CD8-positive, alpha-beta memory T cell (primary cell): ENCODE measurements at places on chromosomes 16 and 17. TPM values are rescaled to one million over a fixed set of nuclear protein-coding genes. Genes with fewer than 3 reads are reported as not detected.
A peak's percentile ranks its signal among the peaks of the same experiment; 100 is the strongest.

ITGAD gene
- total RNA-seq, result not detected

TMEM88 gene
- total RNA-seq, result 5.3 TPM

GRAPL gene
- 2.6 TPM for total RNA-seq

DUXB gene
- not detected for total RNA-seq

DNA sequence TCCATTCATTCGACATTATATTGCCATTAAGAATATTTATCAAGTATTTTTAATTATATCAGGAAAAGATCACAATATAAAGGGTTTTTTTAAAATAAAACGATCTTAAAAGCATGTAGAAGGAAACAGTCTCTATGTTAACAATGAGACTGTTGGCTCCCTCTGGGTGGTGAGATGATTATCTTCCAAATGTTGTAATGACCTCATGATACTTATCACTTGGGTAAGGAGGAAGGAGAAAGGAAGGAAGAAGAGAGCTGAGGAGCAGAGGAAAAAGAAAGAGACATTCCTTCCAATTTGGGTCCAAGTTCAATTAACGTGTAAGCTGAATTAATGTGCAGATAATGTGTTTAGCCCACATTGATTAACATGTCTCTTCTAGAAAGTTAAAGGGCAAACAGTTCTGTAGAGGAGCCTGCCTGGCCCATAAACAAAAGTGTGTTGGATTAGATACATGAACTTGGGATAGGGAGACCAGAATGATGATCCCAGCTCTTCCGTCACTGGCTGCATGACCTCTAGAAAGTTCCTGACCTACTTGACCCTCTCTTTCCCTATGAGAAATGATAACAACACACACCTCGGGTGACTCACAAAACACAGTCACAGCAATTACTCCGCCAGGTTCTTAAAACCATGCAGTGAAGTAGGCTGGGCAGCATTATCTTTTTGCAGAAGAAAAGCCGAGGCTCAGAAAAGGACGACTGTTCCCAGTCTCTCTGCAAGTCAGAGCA, 32.0 kb downstream of the PIMREG start:
- no peak for DNase-seq
- no peak overlapping the region for H3K4me3 ChIP-seq

GRCh38 chr17:55272711-55273578, 8.2 kb downstream of the HLF start:
- H3K4me1 ChIP-seq, result no peaks in the 10 kb centered on the region
- H3K27me3 ChIP-seq, result peaks cover under 1% of the 10 kb centered on the region
- H3K27ac ChIP-seq, result no peak overlapping the region

DNA sequence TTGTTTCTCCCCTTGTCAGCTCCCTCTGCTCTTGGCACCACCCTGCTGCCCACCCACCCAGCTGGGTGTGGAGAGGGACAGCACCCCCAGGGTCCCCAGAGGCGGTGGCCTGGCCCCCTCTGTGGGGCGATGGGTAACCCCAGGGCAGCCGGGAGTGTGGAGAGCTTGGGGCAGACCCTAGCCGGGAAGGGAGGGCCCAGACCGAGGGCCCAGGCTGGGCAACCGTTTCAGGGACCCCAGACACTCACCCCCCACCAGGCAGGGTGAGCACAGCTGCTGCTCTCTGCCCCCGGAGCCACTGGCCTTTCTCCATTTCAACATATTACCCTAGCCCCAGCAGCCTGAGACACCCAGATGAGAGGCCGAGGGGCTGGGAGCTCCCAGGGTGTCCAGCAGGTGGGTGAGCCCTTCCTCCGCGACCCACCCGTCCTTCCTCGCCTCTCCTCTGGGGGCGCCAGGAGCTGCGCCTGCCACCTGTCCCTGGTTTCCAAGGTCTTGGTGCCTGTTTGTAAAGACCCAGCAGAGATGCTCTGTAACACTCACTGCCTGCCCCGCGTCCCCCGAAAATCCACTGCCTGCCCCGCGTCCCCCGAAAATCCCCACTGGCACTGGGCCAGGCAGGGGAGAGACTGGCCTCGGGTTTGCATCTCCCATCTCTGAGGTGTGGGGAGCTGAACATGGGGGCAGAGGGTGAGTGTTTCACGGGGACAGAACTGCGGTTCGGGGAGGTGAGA, 45.4 kb downstream of the BAHCC1 start:
- no peak for DNase-seq

GRCh38 chr17:75812096-75813013, 27.7 kb downstream of the UNK start:
- peaks cover 10% of the 10 kb centered on the region for H3K36me3 ChIP-seq
- DNase-seq, result no peak
- H3K4me3 ChIP-seq, result no peak overlapping the region
- no peak overlapping the region for H3K27ac ChIP-seq
- no peaks in the 10 kb centered on the region for H3K4me1 ChIP-seq

GRCh38 chr17:62895320-62896301, 70.4 kb upstream of the TANC2 start:
- H3K27me3 ChIP-seq, result no peaks in the 10 kb centered on the region
- no peak overlapping the region for H3K4me3 ChIP-seq
- no peak for DNase-seq
- H3K36me3 ChIP-seq, result no peaks in the 10 kb centered on the region
- no peaks in the 10 kb centered on the region for H3K4me1 ChIP-seq

- no peak overlapping the region for H3K27ac ChIP-seq
- no peak overlapping the region for H3K4me3 ChIP-seq
- no peaks in the 10 kb centered on the region for H3K4me1 ChIP-seq
- no peak for DNase-seq
- H3K36me3 ChIP-seq, result peaks cover 28% of the 10 kb centered on the region
Measured at GRCh38 chr16:84563786-84564420, 54.0 kb downstream of the COTL1 start.

- no peak overlapping the region for H3K4me3 ChIP-seq
- peaks cover 26% of the 10 kb centered on the region for H3K4me1 ChIP-seq
- peaks cover 39% of the 10 kb centered on the region for H3K36me3 ChIP-seq
- no peak overlapping the region for H3K27ac ChIP-seq
- H3K27me3 ChIP-seq, result no peaks in the 10 kb centered on the region
Measured at GRCh38 chr16:27429981-27430441, 28.0 kb downstream of the IL21R start.

- H3K27ac ChIP-seq, result no peak overlapping the region
- DNase-seq, result no peak
- H3K4me3 ChIP-seq, result no peak overlapping the region
- no peaks in the 10 kb centered on the region for H3K4me1 ChIP-seq
Measured at GRCh38 chr17:4326608-4327007, 39.9 kb downstream of the UBE2G1 start.

GRCh38 chr16:4409081-4409932, 7.1 kb downstream of the CORO7 start:
- peaks cover 84% of the 10 kb centered on the region for H3K36me3 ChIP-seq
- DNase-seq, result peak; percentile 21
- no peak overlapping the region for H3K27ac ChIP-seq
- H3K4me1 ChIP-seq, result peaks cover 31% of the 10 kb centered on the region
- H3K27me3 ChIP-seq, result no peaks in the 10 kb centered on the region
- no peak overlapping the region for H3K4me3 ChIP-seq

GRCh38 chr16:53740476-53740875, 36.5 kb downstream of the FTO start:
- no peak for DNase-seq
- peaks cover 26% of the 10 kb centered on the region for H3K4me1 ChIP-seq
- no peaks in the 10 kb centered on the region for H3K36me3 ChIP-seq
- no peak overlapping the region for H3K27ac ChIP-seq

GRCh38 chr17:66942451-66943264, 21.8 kb upstream of the CACNG4 start:
- no peaks in the 10 kb centered on the region for H3K4me1 ChIP-seq
- H3K4me3 ChIP-seq, result no peak overlapping the region
- no peak overlapping the region for H3K27ac ChIP-seq
- DNase-seq, result no peak
- H3K27me3 ChIP-seq, result peaks cover 15% of the 10 kb centered on the region

GRCh38 chr17:16282522-16282921, 65.5 kb downstream of the PIGL start:
- H3K4me3 ChIP-seq, result no peak overlapping the region
- no peak for DNase-seq
- peaks cover 30% of the 10 kb centered on the region for H3K4me1 ChIP-seq

- no peaks in the 10 kb centered on the region for H3K27me3 ChIP-seq
- DNase-seq, result no peak
- no peaks in the 10 kb centered on the region for H3K4me1 ChIP-seq
- H3K27ac ChIP-seq, result no peak overlapping the region
Measured at GRCh38 chr17:74045608-74046280, 157.7 kb upstream of the RPL38 start.

DNA sequence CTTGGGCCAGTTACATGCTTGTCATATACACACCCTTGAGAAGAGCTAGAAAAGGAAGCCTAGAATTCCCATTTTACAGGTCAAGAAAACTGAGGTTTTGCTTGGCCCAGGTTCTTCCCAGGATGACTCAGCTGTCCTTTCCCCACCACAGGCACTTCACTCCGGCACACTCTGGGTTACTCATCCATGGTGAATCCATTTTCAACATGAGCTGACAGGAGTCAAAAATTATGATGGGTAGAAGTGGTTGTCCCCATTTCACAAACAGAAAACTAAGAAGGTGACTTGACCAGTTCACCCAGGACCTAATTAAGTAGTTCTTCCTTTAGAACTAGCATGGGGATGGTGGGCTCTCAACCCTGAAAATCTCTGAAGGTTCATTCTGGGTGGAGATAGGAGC, 67.2 kb downstream of the USP22 start:
- H3K27ac ChIP-seq, result no peak overlapping the region
- no peaks in the 10 kb centered on the region for H3K27me3 ChIP-seq
- no peaks in the 10 kb centered on the region for H3K4me1 ChIP-seq
- H3K4me3 ChIP-seq, result no peak overlapping the region

DNA sequence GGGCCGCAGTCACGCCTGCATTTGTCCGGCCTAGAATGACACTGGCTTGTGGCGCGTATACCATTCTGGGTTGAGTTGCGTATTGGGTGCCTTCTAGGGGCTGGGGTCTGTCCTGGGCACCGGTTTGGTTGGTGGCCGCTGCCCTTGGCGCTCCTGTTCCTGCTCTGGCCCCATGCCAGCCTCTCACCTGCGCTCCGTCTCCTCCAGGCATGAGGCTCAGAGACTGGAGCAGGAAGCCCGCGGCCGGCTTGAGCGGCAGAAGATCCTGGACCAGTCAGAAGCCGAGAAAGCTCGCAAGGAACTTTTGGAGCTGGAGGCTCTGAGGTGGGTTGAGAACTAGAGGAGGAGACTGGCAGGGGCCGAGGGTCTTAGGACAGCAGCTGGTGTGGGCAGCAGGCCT, 17.4 kb downstream of the CDIPT start:
- H3K4me3 ChIP-seq, result no peak overlapping the region
- no peaks in the 10 kb centered on the region for H3K27me3 ChIP-seq
- peaks cover 17% of the 10 kb centered on the region for H3K36me3 ChIP-seq
- H3K4me1 ChIP-seq, result no peaks in the 10 kb centered on the region
- no peak overlapping the region for H3K27ac ChIP-seq
- DNase-seq, result no peak

DNA sequence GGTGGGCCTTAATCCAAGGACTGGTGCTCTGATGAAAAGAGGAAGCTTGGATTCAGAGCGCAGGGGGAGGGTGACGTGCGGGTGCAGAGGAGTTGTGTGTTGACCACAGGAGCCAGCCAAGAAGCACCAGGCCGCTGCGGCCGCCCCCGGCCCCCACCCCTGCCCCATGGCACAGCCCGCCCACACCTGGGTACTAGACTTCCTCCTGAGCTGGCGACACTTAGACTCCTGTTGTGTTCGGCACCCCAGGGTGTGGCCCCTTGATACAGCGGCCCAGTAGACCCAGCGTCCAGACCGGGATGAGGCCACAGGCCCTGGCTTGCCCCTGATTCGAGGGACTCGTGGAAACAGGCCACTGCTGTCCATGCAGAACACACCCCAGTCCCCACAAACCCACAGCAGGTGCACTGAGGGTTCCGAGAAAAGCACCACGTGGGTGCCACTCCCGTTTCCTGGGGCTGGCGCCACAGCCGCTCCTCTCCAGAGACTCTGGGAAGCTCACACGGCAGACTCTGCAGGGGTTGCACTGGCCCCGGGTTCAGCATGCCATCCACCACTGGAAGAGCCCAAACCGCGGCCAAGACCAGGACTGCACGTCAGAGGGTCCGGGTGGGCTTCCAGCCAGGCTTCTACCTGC, 5.7 kb upstream of the SNAI3 start:
- H3K27ac ChIP-seq, result no peak overlapping the region
- H3K4me3 ChIP-seq, result peak overlapping the region; percentile 61
- no peaks in the 10 kb centered on the region for H3K27me3 ChIP-seq
- DNase-seq, result no peak

- peak overlapping the region; percentile 54 for H3K4me3 ChIP-seq
- H3K27ac ChIP-seq, result peak overlapping the region; percentile 72
- H3K27me3 ChIP-seq, result no peaks in the 10 kb centered on the region
- no peaks in the 10 kb centered on the region for H3K36me3 ChIP-seq
Measured at GRCh38 chr17:40542558-40543411, 22.5 kb downstream of the CCR7 start.

GRCh38 chr16:4868026-4868425, 20.7 kb downstream of the UBN1 start:
- DNase-seq, result no peak
- H3K27me3 ChIP-seq, result no peaks in the 10 kb centered on the region
- H3K27ac ChIP-seq, result no peak overlapping the region
- peaks cover 33% of the 10 kb centered on the region for H3K36me3 ChIP-seq
- H3K4me3 ChIP-seq, result no peak overlapping the region

DNA sequence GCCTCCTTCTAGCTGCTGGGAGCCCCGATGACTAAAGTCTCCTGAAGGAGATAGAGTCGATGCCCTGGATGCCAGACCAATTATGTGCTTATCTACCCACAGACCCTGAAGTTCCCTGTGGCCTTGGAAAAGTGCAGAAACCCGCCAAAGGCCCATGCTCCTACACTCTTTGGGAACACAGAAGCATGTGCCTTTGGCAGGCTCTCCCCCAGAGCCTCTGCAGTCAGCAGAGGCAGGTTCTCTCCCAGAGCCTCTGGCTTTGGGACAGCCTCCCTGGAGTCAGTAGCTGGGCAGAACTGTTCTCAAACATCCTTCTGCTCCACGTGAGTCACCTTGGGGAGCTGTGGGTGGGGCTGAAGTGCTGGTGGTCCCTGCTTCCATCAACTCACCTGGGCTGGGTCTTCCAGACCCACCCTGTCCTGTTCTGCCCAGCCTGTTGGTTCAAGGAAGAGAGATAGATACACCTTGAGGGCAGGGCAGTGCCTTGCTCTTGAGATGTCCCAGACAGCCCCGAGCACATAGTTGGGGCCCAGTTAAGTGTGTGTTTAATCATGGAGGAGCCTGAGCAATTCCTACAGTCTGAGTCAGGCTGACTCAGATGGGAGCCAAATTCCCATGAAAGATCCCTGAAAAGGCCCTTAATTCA, 3.2 kb upstream of the CDK5RAP3 start:
- H3K4me1 ChIP-seq, result peaks cover 14% of the 10 kb centered on the region
- H3K36me3 ChIP-seq, result no peaks in the 10 kb centered on the region
- H3K27me3 ChIP-seq, result no peaks in the 10 kb centered on the region

GRCh38 chr16:628321-629061, 2.3 kb upstream of the WFIKKN1 start:
- H3K36me3 ChIP-seq, result no peaks in the 10 kb centered on the region
- H3K4me3 ChIP-seq, result no peak overlapping the region
- no peaks in the 10 kb centered on the region for H3K27me3 ChIP-seq
- H3K4me1 ChIP-seq, result no peaks in the 10 kb centered on the region
- no peak overlapping the region for H3K27ac ChIP-seq
